ENCODE measurements at places on chromosomes 16 and 17. TPM values are rescaled to one million over a fixed set of nuclear protein-coding genes. Genes with fewer than 3 reads are reported as not detected.

CDH8 gene
- total RNA-seq: 14.7 TPM

GRCh38 chr16:15054357-15055140 is 1.3 kb downstream of the NTAN1 start:
- H3K36me3 ChIP-seq: peaks cover 16% of the 10 kb centered on the region
- no peak for DNase-seq
- peak overlapping the region; percentile 93 for H3K4me3 ChIP-seq
- H3K4me1 ChIP-seq: peaks cover 4% of the 10 kb centered on the region
- H3K27me3 ChIP-seq: no peaks in the 10 kb centered on the region

- DNase-seq: no peak
- H3K4me3 ChIP-seq: no peak overlapping the region
- H3K27me3 ChIP-seq: no peaks in the 10 kb centered on the region
Observed at GRCh38 chr16:49548325-49548970, 174.8 kb downstream of the C16orf78 start.

CSH1 gene
- total RNA-seq: not detected

- H3K4me1 ChIP-seq: no peaks in the 10 kb centered on the region
- H3K36me3 ChIP-seq: no peaks in the 10 kb centered on the region
- no peak overlapping the region for H3K4me3 ChIP-seq
- H3K27me3 ChIP-seq: no peaks in the 10 kb centered on the region
- DNase-seq: no peak
- H3K27ac ChIP-seq: no peak overlapping the region
Observed at GRCh38 chr17:66667491-66668030, 167.4 kb upstream of the CACNG5 start.

- H3K4me3 ChIP-seq: no peak overlapping the region
- peaks cover 19% of the 10 kb centered on the region for H3K36me3 ChIP-seq
- no peaks in the 10 kb centered on the region for H3K4me1 ChIP-seq
- H3K27ac ChIP-seq: no peak overlapping the region
- DNase-seq: no peak
Observed at GRCh38 chr16:81532491-81533174, 88.0 kb downstream of the CMIP start.

ABCC11 gene
- 0.70 TPM for total RNA-seq

- no peak for DNase-seq
- no peak overlapping the region for H3K27ac ChIP-seq
- H3K27me3 ChIP-seq: no peaks in the 10 kb centered on the region
- H3K4me3 ChIP-seq: no peak overlapping the region
- no peaks in the 10 kb centered on the region for H3K36me3 ChIP-seq
Observed at GRCh38 chr16:35195864-35196216, 1736.4 kb downstream of the TP53TG3F start.

- no peaks in the 10 kb centered on the region for H3K36me3 ChIP-seq
- H3K27me3 ChIP-seq: no peaks in the 10 kb centered on the region
- no peak overlapping the region for H3K4me3 ChIP-seq
- DNase-seq: no peak
- no peaks in the 10 kb centered on the region for H3K4me1 ChIP-seq
Observed at GRCh38 chr16:81505011-81505661, 60.5 kb downstream of the CMIP start.

JPH3 gene
- 39.1 TPM for total RNA-seq

WFDC1 gene
- total RNA-seq: 0.15 TPM

DNA sequence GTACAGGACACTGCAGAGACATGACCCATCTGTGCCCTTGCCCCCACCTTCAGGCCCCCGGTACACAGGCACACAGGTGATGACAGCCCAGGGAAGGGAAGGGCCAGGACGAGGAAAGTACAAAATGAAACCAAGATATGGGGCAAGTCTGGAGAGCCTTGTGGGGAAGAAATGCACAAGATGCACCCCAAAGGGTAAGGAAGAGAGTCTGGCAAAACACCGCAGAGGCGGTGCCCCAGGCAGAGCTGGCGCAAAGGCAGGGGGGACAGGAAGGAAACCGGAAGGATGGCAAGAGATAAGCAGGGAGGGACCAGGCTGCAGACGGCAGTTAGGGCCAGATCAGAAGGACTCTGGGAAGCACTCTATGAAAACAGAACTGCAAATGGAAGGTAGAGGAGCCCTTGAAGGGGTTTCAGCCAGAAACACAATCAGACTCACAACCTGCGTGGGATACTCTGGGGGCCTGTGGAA is 81.4 kb downstream of the SLC39A11 start:
- no peak overlapping the region for H3K27ac ChIP-seq
- no peak overlapping the region for H3K4me3 ChIP-seq
- DNase-seq: no peak
- H3K36me3 ChIP-seq: no peaks in the 10 kb centered on the region

GRCh38 chr16:69804297-69804696 is 42.2 kb downstream of the WWP2 start:
- peaks cover 27% of the 10 kb centered on the region for H3K36me3 ChIP-seq
- no peak overlapping the region for H3K27ac ChIP-seq
- H3K27me3 ChIP-seq: no peaks in the 10 kb centered on the region
- no peak overlapping the region for H3K4me3 ChIP-seq
- DNase-seq: no peak

DNA sequence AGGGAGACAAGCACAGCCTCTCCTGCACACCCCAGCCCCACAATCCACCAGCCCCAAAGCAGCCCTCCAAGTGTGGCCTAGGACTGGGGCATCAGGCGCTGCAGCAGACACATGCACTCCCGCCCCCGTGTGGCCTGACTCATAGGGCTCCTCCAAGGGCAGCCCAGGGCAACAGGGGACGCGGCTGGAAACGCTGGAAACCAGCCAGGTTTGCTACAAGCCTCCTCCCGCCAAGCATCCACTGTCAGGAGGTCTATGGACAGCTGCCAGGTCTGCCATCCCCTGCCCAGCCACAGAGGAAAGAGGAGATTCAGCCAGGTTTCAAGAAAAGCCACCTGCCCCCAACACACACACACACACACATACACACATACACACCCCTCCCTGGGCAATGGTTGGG is 25.8 kb downstream of the SRCIN1 start:
- peaks cover 62% of the 10 kb centered on the region for H3K27me3 ChIP-seq
- DNase-seq: peak; percentile 94
- no peaks in the 10 kb centered on the region for H3K4me1 ChIP-seq
- no peaks in the 10 kb centered on the region for H3K36me3 ChIP-seq
- no peak overlapping the region for H3K4me3 ChIP-seq

- H3K4me3 ChIP-seq: no peak overlapping the region
- no peak overlapping the region for H3K27ac ChIP-seq
Observed at GRCh38 chr17:1946021-1946932, 78.9 kb downstream of the RTN4RL1 start.

DNA sequence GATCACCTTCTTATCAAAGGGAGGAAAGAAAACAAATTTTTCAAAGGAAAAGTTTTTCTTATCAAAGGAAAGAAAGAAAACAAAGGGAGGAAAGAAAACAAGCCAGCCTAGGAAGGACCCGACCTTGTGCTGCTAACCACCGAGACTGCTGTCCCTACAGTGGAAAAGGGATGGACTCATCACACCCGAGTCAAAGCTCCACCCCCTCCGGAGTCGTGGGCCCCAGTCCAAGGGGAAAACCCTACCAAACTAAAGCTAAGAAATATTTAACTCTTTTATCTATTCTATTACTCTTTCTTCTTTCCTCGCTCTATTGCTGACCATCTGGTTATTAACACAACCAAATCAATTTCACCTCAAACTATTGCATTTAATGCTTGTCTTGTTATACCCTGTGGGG is 6.1 kb upstream of the ENDOV start:
- H3K36me3 ChIP-seq: no peaks in the 10 kb centered on the region
- H3K27me3 ChIP-seq: no peaks in the 10 kb centered on the region
- H3K27ac ChIP-seq: no peak overlapping the region
- peaks cover 10% of the 10 kb centered on the region for H3K4me1 ChIP-seq
